ENCODE measurements at places on chromosomes 3 and 15.

DNA sequence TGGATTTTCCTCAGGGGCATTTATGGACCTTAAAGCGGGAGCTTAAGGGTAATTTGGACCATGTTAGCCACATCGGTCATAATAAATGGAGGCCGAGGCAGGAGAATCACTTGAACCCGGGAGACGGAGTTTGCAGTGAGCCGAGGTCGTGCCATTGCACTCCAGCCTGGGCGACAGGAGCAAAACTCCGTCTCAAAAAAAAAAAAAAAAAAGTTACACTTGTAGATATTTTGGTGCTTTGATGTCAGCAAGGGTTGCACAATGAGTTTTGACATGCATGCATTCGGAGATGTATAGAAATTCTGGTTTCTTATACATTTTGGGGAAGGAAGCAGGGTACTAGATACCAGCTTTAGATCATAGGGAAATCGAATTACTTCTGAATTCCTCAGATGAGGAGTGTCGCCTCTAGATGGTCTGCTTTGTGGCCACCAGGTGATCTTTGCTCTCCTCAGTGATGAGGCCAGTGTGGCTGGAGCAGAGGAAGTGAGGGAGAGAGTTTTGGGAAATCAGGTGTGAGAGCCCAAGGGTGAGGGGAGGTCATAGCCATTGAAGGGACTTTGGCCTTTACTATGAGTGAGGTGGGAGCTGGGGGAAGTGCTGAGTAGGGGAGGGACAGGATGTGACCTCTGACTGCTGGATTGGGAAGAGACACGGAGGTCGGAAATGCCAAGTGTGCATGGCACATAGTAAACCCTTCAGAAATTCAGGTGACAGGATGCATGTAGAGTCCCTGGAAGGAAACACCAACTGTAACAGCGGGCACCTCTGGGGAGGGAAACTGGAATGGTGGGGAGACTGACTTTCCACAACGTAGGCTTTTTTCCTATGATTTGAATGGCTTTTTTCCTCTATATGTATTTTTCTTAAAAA, 8.4 kb upstream of the RBSN start:
- no peak for DNase-seq

- DNase-seq, result no peak
These were observed 96.7 kb downstream of the ADCY5 start for GRCh38 chr3:123352134-123352554.

- DNase-seq, result no peak
These were observed 206.4 kb upstream of the CFAP20DC start for GRCh38 chr3:59256230-59256629.

DNA sequence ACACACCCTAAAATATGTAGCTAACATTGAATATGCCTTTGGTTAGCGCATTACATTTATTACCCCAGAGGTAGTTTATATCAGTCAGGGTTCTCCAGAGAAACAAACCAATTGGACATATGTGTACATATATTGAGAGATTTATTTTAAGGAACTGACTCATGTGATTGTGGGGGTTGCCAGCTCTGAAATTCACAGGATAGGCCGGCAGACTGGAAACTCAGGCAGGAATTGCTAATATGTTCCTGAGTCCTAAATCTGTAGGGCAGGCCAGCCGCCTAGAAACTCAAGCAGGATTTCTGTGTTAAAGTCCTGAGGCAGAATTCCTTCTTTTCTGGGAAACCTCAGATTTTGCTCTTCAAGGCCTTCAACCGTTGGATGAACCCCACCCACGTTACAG, 189.7 kb downstream of the CDIN1 start:
- no peak for DNase-seq

DNA sequence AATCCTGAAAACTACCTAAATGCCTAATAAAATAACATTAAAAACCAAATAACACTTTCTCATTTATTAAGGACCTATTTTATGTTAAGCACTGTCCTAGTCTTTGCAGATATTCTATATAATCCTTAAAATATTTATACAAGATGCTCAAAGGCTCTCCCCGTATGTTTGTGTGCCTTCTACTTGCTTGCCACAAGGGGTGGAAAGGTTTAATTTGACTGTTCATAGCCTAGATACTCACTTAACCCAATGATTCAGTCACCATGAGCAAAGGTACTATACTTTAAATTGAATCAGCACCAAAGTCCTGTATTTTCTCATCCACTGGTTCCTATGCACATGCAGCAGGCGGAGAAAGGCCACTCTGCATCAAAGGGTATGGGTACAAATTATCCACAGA, 32.0 kb downstream of the LSAMP start:
- no peak for DNase-seq

- DNase-seq, result no peak
These were observed 198.4 kb downstream of the WNT5A start for GRCh38 chr3:55288657-55289056.

- DNase-seq, result no peak
These were observed 1.9 kb downstream of the ATP1B3 start for GRCh38 chr3:141878326-141878725.

- DNase-seq, result no peak
These were observed 85.4 kb upstream of the TPM1 start for GRCh38 chr15:62957130-62957529.

DNA sequence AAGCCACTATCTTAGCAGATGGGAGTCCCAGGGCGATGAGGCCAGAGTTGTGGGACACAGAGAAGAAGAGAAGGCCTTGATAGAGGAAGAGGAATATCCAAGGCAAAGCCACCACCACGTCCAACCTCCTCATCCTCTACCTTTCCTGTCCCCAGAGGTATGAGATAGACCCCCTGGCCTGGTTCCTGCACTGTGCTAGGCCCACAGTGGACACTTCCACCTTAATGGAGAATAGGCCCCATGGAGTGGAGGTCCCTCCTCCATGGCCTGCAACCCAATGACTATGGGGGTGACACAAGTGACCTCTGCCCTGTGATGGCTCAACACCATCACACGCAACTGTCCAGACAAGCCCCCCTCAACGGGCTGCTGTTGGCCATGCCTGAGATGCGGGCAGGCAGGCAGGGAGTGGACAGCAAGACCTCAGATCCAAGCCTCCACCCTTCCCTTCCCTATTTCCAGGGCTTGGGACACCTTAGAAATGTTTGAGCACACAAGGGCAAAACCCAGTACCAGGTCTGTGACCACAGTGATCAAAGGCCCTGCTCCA, 36.8 kb downstream of the GRAMD2A start:
- no peak for DNase-seq

DNA sequence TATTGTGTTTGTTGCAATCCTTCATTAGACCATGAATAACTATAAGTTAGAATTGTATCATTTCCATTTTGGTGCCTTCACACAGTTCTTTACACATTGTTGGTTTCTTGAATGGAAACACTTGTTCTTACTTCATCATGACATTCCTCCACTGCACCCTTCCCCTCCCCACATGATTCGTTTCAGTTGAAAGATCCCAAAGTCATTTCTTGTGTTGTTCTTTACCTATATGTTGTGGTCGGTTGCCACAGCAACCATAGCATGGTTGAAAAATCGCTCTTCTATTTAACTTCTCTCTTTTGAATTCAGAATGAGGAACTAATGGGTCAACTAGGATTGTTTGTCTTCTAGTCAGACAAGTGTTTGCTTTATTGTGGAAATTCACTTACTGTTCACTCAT, 103.3 kb downstream of the IL1RAP start:
- no peak for DNase-seq

GRCh38 chr3:133520286-133520685, 53.2 kb upstream of the CDV3 start:
- DNase-seq, result no peak

DNA sequence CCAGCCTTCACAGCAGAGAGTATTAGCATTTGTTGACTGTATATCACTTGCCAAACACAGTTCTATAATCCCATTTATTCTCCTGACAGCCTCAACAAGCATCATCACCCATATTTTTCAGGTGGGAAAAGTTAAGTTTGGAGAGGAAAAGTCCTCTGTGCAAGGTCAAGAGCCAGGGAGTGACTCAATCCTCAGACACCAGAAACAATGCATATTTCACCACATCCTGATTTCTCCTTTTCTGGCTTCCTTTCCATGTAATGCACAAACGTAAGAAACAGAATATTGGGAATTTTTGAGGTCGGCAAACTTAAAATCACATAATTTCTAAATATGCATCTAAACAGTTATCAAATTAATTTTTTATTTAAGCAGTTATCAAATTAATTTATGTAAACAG, 116.0 kb upstream of the GADL1 start:
- no peak for DNase-seq

GRCh38 chr3:15267502-15267901, 61.5 kb downstream of the CAPN7 start:
- no peak for DNase-seq

DNA sequence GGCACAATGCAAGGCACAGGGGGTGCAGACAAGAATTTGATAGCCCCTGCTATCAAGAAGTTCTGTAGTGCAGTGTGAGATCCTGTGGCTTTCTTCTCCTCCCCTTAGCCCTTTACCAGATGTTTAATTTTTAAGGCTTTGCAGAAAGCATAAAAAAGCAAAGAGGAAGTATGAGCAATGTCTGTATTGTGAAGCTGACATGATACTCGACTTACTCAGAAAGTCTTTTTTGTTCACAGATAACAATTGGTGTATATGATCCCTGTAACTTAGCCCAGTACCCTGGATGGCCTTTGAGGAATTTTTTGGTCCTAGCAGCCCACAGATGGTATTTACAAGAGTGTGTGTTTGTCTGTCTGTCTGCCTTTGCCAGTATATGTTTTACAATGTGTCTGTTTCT, 58.9 kb downstream of the ATG7 start:
- DNase-seq, result no peak

- DNase-seq, result no peak
These were observed 28.7 kb upstream of the CACNA2D3 start for GRCh38 chr3:54093491-54094248.

DNA sequence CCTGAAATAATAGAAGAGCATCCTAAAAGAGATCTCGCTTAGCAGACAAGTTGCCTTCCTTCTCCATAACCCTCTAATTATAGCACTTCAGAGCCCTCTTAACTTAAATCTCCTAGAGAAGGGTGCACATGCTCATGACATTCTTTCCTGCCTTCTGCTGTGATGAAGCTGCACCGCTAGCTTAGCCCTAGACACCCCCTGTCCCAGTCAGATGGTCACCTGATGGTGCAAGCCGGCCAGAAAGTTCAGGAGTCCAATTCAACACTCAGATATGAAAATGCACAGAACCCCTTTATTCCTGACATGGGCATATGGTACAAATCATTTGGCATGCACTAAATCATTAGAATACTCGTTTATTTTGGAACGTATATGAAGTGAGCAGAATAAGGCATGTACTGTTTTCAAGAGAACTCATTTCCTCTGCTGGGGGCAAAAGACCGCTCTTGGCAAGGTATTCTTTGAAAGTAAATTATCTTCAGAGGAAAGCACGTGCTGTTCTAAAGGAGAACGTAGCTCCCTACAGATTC, 420.4 kb upstream of the PROK2 start:
- no peak for DNase-seq

DNA sequence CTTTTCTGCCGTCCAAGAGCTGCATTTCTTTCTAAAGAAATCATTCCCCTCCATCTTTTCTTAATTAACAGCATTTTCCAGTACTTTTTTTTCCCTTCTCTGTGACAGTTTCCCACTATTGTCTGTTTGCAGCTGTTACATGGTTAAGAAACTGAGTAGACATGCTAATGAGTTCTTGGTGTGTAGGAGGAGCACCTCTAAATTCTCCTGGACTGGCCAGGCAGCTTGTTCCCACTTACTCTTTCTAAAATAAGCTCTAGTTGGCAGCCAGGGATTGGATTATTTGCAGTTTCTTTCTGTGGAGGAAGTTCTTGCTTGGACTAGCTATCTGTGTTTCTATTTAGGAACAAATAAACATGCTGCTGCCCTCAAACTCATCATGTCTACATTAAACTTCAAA, 235.1 kb upstream of the GAP43 start:
- DNase-seq, result no peak

- no peak for DNase-seq
These were observed 113.6 kb upstream of the SNTN start for GRCh38 chr3:63538919-63539318.

GRCh38 chr3:63998852-63999754, 24.2 kb downstream of the PSMD6 start:
- DNase-seq, result no peak

DNA sequence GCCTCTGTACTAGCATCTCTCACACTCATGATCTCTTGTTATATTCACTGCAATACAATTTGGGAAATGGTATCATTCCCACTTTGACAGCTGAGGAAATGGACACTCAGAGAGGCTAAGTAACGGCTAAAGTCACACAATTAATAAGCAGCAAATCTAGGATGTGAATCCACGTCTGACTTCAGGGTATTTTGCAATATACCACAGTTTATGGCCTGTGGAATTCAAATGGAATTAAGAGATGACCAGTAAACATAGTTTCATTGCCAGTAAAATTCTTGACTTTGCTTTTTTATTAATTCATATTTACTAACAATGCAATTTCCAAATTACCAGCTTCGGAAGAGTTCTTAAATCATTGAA, 61.1 kb downstream of the CCNL1 start:
- DNase-seq, result no peak

DNA sequence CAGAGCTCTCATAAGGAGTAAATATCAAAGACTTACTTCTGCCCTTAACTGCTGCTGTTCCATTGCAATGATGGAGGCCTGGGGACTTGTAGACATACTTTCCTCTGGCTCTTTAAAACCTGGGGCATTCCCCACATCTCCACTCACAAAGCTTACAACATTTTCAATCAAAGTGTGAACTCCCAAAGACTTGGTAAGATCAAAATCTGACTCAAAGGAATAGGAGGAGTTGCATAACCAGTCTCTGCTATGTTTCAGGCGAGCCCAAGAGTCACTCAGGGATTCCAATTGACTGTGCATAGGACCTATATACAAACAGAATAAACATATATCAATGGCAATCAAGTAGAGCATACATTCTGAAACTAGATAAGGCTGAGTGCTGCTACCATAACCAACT, 101.5 kb downstream of the FBXL22 start:
- no peak for DNase-seq
